ENCODE measurements at places on chromosomes 3 and 15.

DNA sequence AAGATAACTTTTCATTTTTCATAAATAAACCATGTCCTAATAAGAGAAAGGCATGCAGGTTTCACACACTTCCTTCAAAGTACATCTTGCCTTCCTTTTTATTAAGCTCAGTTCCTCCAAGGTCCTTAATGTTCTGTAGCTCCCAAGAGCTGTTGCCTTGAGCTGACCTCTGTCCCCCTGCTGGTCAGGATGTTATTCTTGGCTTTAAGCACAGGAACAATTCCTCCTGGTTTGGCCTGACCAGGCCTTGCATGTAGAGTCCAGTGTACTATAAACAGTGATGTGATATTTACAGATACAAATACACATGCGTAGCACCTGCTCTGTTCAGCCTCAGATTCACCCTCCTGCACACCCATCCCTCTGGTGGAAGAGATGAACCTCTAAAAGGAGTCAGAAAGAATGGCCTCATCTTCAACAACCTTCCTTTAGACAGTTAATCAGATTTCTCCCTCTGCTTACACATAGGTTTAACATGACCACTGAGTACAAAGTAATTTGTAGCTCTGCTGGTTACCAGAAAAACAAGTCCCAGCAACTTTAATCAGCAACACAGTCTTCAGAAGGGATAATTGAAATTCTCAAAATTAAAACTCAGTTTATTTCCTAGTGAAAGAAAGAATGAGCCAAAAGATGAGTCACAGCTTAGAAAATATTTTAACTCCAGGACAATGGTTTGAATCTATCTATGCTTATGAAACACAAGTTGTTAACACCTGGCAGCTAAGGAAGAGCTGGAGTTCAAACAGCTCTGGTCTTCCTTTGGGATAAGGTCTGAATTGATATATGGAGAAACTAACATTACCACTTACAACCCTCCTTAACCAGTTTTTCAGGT, 46.5 kb downstream of the PTPN9 start:
- DNase-seq: no peak

- no peak for DNase-seq
These were observed 28.2 kb downstream of the C3orf62 start for GRCh38 chr3:49248840-49249227.

GRCh38 chr3:45185461-45185860, 39.3 kb upstream of the CDCP1 start:
- DNase-seq: no peak

DNA sequence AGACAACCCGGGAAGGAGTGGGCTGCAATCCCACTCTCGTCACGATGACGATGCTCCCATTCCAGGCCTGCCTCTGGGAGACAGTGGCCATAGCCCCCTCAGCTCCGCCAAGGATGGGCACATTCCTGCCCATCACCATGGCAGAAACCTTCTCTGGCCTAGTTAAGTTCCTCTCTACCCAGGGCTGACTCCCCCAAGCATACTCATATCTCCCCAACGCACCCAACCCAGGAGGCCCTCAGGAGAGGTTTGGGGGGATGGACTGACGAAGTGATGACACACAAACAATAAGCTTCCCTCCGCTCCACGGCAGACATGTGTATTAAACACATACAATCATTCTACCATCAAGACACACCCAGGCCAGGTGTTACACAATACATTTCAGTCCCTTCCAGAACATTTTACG, 60.1 kb downstream of the VGLL4 start:
- no peak for DNase-seq

- DNase-seq: no peak
These were observed 41.3 kb downstream of the SMAD3 start for GRCh38 chr15:67106764-67107013.

GRCh38 chr3:177837951-177838655, 640.8 kb upstream of the TBL1XR1 start:
- DNase-seq: no peak

GRCh38 chr3:160133757-160134156, 91.5 kb upstream of the C3orf80 start:
- no peak for DNase-seq

DNA sequence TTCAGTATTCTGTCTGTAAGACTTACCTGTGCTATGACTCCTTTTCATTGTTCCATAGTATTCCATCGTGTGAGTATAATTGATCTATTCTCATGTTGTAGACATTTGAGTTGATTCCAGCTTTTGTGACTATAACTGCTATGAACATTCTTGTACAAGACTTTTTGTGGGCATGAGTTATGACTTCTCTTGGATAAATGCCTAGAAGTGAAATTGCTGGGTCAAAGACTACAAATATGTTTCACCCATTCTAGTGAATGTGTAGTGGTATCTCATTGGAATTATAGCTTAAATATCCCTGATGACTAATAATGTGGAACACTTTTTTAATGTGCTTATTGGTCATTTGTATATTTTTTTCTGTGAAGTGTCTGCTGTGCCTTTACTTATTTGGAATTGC, 27.6 kb upstream of the NPHP3 start:
- DNase-seq: no peak

GRCh38 chr3:118808723-118809122, 225.9 kb downstream of the IGSF11 start:
- DNase-seq: no peak

DNA sequence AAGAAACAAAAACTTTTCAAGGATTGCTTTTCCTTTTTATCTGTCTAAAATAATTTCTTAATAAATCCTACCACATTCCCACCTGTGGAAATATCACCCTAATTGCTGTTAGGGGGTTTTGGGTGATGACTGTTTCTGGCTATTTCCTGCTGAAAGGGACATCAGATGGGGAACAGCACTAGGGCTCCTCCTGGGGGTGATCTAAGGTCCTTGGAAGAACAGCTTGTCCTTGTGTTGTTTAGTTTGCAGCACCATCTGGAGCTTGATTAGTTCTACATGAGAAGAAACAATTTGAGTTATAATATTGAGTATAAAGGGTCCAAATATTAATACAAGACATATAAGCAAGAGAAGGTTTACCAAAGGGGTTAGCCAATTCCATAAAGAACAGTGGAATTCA, 18.7 kb downstream of the OR5H15 start:
- no peak for DNase-seq
